ENCODE measurements at places on chromosomes 2 and 18.

DNA sequence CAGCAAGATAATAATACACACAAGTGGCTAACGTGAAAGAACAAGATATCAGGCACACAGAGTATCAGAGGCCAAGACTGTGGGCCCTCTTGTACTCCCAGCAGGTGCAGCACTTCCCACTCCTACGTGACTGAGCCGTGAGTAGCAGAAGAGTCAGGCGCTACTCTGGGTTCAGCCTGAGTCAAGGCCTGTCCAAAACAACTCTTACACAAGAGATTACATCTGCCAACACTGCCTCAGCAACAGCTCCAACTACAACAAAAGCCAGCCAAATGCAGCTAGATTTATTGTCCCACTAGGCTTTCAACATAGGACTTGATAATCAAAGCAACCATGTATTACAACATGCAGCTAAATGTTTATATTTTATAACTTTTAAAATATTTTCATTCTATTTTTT, 56.2 kb downstream of the ITSN2 start:
- DNase-seq, result no peak

DNA sequence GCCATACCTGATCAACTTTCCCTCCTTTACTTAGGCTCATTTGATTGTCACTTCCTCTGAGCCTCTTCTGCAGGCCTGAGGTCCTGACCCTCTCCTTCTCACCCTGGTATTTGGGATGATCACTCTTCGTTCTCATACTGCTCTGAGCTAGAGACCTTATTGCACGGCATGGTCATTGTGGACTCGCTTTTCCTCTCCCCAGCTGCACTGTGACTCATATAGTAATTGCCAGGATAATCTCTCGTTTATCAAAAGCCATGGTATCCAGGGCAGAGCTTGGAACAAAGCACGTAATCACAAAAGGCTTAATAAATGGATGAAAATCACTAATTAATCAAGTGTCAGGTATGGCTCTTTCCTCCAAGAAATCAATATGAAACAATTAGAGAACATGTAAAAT, 40.9 kb upstream of the TRIB2 start:
- DNase-seq, result no peak

GRCh38 chr2:77823028-77823427, 300.9 kb upstream of the LRRTM4 start:
- no peak for DNase-seq

GRCh38 chr2:121489284-121489683, 41.4 kb upstream of the RNU4ATAC start:
- no peak for DNase-seq

- DNase-seq, result no peak
Observed at GRCh38 chr2:190819840-190820301, 60.8 kb upstream of the GLS start.

- no peak for DNase-seq
Observed at GRCh38 chr2:120989512-120990441, 254.1 kb downstream of the GLI2 start.

DNA sequence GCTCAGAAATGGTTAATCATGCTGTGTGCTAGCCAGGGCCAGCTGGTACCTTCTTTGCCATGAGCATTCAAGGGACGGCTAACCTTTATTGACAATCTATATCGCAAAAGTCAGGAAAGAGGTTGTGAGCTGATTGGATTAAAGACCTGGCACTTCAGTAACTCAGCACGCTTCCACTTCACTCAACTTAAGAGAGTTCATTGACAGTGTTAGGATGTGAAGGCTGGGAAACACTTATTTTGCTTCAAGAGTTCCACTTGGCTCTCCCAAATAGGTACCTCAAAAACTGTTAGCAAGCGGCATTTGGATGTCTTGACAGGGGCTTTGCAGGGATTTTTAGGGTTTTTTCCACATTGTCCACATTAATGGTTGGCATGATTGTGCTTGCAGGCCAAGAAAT, 25.1 kb upstream of the TXNDC2 start:
- no peak for DNase-seq

- no peak for DNase-seq
Observed at GRCh38 chr18:13696961-13697360, 29.4 kb downstream of the FAM210A start.

DNA sequence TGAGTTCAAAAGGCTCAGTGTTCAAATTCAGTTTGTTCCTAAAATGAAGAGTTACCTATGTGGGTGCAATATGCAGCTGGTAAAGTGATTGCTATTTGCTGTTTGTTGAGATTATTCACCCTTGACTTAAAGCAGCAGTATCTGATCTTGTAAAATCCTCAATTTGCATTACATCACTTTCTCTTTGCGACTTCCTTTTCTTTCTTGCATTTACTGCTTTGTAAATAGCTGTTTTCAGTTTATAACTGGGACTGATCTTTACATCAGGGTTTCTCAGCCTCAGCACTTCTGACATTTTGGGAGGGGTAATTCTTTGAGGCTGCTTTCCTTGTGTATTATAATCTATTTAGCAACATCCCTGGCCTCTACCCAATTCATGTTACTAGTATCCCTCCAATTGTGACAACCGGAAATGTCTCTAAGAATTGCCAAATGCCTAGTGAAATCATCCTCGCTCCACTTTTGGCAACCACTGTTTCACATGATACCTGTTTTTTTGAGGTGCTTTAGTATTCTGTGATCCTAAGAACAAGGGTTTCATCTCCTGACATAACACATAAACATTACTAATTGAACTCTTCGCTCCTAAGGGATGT, 12.1 kb upstream of the ERCC3 start:
- no peak for DNase-seq

DNA sequence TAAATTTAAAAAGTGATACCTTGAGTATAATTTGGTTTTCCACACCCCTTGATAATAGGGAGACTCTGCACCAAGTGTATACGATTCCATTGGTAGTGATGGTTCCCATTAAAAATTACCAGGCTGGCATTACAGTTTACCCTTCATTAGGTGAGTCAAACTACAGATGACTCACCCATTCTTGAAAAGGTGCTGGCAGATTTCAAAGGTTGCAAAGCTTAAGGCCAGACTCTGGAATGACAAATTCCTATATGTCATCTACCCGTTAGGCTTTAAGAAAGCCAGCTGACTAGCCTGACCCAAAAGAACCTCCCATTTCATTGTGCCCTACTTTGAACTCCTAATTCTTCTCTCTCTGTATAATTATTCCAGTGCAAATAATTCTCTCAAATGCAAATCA, 124.4 kb downstream of the LRRTM4 start:
- DNase-seq, result no peak

DNA sequence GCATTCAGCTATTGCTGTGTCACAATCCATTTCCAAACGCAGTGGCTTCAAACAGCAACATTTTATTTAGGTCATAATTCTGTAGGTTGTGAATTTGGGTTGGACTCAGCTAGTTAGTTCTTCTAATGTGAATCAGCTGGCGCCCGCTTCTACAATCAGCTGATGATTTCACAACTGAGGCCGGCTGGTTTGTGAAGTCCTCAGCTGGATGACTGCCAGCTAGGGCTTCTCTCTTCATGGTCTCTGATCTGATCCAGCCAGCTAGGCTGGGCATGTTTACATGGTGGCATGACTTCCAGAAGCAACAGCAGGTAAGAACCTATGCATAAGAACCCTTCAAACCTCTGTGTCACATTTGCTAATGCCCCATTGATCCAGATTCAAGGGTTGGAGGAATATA, 172.0 kb downstream of the SLC4A10 start:
- DNase-seq, result no peak

DNA sequence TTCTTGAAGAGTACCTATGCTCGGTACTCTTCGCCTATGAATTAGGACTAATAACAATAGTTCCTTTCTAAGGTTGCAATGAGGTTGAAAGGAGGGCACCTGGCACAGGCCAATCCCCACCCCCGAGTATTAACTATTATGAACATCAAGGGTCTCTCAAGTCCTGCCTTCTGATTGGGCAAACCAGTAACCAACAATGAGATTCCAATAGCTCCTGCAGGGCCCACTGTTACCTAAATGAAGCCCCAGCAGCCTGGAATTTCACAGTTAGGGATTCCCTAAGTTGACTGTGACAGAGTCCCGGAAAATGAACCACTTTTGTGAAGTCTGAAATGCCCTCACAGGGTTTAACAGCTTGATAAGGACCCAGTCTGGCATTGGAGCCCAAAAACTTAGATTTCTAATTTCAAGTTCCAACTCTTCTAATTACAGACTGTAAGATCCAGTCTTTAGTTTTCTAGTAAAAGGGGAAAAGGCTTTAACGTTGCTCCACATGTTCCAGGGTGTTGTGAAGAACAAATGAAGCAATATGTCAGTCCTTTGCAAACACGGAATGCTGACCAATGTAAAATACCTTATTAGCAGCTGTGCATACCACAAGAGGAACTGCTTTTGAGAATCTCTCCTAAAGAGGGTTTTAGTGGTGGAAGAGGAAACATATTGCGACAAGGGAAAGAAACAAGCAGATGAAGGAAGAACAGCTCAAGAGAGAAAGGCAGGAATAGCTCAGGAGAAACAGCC, 277.7 kb upstream of the MAP2 start:
- DNase-seq, result no peak

GRCh38 chr2:157296490-157296889, 29.1 kb downstream of the ERMN start:
- DNase-seq, result no peak

DNA sequence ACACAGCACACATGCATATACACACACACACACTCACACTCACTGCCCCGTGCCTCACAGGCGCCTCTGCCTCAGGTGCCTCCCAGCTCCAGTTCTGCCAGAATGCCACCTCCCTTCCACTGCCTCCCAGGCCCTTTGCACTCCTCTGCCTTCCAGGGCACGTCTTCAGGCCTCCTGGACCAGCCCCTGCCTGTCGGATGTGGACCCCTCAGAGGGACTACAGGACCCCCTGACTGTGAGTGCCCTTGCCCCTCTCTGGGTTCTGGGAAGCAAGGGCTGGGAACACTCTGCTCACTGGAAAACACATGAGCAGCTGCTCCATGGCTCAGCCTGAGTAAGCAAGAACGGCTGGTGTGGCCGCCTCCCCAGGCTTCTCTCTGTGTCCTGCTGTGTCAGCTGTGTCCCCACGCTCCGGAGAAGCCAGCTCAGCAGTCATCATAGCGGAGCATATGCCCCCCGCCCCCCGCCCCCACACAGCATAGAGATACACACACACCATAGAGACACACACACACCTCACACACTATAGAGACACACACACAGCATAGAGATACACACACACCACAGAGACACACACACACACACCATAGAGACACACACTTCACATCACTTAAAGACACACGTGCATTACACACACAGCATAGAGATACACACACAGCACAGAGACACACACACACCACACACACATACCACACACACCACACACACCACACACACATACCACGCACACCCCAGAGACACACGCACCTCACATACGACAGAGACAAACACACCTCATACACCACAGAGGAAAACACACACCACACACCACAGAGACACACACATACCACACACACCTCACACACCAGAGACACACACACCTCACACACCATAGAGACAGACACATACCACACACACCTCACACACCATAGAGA, 271.3 kb downstream of the CYRIA start:
- DNase-seq, result no peak

GRCh38 chr18:25097057-25097456, 254.9 kb downstream of the ZNF521 start:
- DNase-seq, result no peak

- DNase-seq, result no peak
Observed at GRCh38 chr2:222514901-222515300, 90.6 kb downstream of the SGPP2 start.

GRCh38 chr2:14720739-14721138, 88.2 kb downstream of the LRATD1 start:
- DNase-seq, result no peak

- DNase-seq, result no peak
Observed at GRCh38 chr18:31603315-31603714, 11.6 kb downstream of the TTR start.

DNA sequence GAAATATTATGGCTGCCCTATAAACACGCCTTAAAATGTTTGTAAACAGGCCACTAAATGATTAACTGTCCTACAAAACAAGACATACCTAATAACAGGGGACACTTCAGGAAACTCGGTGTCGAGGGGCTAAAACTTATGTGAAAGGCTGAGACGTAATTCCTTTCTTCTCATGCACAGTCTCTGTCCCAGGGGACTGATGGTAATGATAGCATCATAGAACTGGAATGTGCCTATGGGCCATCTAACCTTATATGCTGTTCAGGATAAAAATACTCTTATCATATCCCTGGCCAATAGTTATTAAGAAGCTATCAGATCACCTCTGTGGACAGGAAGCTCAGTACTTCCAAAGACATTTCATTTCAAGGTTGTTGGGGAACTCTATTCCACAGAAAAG, 252.6 kb upstream of the RASGRP3 start:
- DNase-seq, result no peak

DNA sequence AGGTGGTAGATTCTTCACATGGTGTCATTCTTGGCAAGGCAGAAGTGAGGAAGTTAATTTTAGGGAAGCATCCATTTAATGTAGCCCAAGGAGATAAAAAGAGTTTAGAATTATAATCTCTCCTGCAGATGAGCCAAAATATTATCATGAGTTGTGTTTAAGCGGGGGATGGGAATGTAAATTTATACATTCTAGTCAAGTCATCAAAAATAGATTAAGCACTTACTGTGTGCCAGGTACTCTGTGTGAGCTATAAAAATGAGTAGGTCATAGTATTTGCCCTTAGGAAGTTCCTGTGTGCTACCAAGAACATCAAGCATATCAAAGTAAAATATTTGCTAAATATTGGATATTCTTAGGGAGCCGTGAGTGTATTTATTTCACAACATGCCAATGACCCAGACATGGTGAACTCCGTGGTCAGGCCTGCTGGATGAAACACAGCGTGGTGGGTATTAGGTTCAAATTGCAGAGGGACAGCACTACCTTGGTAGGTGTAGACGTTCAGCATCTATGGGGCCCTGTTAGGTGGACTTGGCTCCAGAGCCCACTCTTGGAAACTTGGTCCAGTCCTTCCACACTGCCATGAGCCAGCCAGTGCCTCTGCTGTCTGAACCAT, 37.4 kb downstream of the MEIS1 start:
- no peak for DNase-seq

DNA sequence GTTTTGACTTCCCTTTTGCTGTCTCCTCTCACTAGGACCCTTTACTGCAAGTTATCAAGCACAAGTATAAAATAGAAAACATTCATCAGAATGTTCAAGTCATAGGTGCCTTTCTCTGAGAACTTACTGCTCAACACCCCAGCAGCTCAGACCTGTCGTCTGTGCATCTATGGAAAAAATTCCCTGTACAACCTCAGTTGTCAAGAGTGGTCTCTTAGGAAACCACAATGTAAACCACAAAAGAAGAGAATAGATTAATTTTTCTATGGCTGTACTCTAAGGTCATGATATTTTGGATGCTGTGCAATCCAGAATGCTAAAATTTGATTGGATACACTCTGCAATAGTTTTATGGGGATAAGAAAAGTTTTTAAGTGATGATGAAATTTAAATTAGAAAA, 84.1 kb downstream of the RBMS1 start:
- DNase-seq, result no peak

- DNase-seq, result no peak
Observed at GRCh38 chr2:238942726-238943300, 94.9 kb downstream of the TWIST2 start.
